ENCODE measurements at places on chromosomes 11 and 22. TPM values are rescaled to one million over a fixed set of nuclear protein-coding genes. Genes with fewer than 3 reads are reported as not detected.

- no peak for DNase-seq
Measured at GRCh38 chr11:133830931-133831907, 14.1 kb downstream of the SPATA19 start.

- no peak for DNase-seq
Measured at GRCh38 chr22:25014896-25015755, 62.6 kb downstream of the KIAA1671 start.

DNA sequence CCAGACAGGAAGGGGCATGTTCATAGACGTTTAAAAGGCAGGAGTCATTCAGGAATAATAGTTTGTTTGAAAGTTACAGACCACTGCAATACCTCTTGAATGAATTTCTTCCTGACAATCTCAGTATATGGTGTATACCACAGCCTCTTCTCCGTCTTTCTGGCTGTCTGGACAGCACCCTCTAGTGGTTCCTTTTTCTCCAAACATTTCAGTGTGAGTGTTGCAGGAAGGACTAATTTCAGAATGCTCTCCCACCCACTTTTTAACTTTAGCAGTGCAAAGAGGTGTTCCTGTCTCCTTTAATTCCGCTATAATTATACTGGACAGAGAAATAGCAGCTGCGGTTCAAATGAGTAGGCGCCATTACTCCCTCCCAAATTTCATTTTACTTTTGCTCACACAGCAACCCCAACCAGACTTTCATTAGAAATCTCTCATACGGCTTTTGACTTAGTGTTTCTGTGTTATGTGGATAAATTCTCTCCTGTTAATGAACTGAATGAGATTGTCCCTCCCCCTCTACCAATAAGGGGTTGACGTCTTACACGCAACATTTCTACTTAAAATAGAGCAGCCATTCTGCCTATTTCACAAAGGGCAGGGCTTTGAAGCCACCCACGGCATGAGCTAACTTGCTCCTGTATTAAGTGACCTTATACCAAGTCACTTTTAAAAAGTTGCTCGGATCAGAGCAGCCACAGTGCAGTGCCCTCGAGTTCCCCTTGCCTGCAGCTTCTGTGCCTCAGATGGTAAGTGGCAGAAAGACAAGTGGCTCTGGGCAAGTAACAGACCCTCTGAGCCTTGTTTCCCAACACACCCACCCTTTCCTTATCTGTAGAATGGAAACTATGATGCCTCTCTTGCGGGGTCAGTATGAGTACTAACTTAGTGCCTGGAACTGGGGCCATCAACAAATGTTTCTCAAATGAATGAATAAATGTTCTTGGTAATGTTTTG is 368.6 kb downstream of the OPCML start:
- DNase-seq, result peak; percentile 30

DNA sequence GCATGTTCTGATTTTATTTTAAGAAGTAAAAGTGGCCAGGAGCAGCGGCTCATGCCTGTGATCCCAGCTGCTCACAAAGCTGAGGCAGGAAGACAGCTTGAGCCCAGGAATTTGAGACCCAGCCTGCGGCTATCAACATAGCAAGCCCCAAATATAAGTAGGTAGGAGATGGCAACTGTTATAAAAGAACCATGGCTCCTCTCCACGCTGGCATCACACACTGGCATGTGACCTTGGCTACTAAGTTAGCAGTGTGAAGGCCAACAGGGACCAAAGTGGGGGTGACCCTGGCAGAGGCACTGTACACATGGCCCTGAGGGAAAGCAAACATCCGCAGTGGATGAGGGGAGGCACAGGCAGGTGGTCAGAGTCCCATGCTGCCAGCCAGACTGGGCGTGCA is 33.0 kb downstream of the TPST2 start:
- DNase-seq, result no peak

DNA sequence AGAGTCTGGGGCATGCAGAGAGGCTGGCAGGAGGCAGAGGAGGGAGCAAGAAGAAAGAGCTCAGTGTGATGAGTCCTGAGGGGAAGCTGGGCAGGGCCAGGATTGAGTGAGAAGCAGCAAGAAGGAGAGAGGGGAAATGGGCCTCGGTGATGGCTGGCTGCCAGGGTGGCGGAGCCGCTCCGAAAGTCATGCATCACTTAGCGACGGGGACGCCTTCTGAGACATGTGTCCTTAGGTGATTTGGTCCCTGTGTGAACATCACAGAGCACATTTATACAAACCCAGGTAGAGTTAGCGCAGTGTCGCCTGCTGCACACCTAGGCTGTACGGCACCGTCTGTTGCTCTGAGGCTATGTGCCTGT is 15.1 kb downstream of the TBC1D22A start:
- DNase-seq, result peak; percentile 56

GRCh38 chr11:30310623-30311022 is 12.3 kb upstream of the ARL14EP start:
- no peak for DNase-seq

GRCh38 chr11:112810951-112811350 is 150.3 kb upstream of the NCAM1 start:
- DNase-seq, result no peak

DNA sequence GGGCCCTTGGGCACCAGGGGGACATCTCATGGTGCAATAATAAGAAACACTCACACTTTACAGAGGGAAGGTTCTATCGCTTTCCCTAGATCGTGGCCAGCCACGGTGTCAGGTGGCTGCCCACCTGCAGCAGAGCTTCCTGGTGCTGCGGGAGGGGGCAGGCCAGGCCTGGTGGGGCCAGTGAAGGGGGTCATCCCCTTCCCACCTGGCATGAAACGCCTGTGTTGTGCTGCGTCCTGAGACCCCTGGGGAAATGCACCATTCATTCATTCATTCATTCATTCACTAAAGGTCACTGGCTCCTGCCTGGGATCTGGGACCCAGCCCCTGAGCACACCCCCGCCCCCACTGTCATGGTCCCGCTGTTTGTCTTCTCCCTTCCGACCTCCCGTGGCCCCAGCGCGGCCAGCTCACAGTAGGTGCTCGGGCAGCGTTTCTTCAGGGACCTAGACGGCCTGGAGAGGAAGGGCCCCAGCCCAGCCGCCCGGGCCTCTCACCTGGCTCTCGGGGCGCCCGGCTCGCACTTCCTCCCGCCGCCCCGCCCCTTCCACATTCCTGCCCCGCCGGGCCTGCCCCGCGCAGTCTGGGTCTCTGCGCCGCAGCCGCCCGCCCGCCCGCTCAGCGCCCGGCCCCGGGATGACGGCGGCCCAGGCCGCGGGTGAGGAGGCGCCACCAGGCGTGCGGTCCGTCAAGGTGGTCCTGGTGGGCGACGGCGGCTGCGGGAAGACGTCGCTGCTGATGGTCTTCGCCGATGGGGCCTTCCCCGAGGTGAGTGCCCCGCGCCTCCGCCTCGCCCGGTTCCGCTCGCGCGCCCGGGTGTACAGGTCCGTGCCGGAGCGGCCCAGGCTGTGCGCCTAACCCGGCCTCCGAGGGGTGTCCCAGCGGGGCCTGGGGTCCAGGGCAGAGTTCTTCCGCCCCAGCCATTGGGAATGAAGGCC is at the start of gene RHOD:
Gene RHOD (plus strand): TSS at position 581 of the 938 bp plus-strand sequence. CDS start 56 bp downstream, at position 637.
- DNase-seq, result no peak

DNA sequence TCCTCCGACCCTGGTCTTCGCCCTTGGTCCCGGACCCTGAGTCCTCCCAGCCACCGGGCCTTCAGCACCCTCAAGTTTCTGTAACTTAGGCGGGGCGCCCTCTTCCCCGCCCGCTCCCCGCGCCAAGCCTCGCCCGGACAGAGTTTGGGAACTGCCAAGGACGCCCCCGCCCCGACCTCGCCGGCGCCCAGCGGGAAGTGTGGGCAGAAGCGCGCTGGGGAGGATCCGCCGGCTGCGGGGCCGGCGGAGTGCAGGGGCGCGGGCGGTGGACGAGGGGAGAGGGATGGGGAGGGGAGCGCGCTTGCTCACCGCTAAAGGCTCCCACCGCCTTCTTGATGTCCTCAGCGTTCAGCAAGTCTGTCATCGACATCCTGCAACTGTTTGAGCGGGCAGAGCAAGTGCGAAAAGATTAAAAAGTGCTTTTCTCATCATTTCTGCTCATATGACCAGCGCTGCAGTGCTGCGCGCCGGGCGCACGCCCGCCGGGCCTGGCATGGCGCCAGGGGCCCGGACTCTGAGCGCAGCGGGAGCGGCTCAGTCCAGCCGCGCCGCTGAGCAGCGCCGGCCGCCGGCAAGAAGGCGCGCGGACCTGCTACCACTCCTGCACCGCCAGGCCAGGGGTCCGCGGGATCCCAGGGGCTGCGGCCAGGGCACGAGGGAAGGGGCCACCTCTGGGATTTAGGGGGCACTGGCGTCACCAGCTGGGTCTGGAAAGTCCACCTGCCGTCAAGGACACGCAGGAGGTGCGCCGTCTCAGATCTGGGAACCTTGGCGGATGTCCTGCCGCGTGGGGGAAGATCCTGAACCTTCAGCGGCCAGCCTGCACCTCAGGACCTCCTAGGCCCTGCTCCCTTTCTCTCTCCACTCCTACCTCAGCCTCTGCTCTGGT is at the start of gene PVALB:
Gene PVALB (minus strand): TSS at position 400 of the 889 bp plus-strand sequence. CDS start 30 bp downstream, at position 370.
- no peak for DNase-seq

- no peak for DNase-seq
Measured at GRCh38 chr11:19756675-19757475, 44.2 kb downstream of the NAV2 start.

DNA sequence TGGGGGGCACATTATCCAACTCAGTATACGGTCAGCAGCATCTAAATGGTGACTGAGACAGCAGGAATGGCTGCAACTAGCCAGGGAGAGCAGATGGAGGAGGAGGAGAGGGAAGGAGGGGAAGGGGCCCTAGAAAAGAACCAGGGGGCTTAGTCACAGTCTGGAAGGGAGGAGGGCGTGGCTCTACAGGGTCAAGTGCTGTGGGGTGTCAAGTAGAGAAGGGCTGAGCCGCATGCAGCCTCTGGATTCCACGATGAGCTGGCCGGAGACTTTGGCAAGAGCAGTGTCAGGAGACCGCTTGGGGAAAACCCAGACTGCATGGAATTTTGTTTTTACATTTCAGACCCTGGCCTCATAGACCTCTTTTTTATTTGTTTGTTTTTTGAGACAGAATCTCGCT is 25.8 kb upstream of the PPFIA1 start:
- DNase-seq, result no peak

GRCh38 chr11:125404157-125404810 is 91.8 kb downstream of the FEZ1 start:
- DNase-seq, result no peak

DNA sequence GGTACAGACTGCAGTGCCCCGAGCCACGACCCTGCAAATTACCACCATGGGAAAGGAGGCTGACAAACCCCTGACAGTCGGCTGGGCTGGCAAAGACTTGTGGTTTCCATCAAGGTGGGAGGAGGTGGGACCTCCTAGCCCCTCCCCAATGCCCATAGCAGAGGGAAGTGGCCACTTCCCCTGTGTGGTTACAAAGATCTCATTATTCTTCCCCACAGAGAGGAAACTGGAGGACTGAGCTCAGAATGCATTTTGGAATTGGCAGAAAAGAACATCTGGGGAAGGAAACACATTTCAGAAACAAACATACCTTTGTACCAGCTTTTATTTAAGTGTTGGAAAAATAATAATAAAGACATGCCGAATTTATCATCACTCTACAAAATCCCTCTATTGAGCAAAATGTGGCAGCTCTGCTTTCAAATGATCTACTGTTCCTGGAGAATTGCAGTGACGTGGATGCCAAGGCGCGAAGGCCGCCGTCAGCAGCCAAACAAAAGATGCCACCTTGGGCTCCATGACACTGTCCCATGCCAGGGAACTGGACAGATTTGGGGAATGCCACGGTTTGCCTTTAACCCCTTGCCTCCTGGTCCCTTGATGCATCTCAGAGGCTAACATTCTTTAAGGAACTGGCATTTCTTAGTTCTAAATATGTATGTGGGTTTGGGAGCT is 169.6 kb downstream of the CRYBB2 start:
- DNase-seq, result peak; percentile 17

- no peak for DNase-seq
Measured at GRCh38 chr11:10358696-10359095, 53.8 kb downstream of the ADM start.

DNA sequence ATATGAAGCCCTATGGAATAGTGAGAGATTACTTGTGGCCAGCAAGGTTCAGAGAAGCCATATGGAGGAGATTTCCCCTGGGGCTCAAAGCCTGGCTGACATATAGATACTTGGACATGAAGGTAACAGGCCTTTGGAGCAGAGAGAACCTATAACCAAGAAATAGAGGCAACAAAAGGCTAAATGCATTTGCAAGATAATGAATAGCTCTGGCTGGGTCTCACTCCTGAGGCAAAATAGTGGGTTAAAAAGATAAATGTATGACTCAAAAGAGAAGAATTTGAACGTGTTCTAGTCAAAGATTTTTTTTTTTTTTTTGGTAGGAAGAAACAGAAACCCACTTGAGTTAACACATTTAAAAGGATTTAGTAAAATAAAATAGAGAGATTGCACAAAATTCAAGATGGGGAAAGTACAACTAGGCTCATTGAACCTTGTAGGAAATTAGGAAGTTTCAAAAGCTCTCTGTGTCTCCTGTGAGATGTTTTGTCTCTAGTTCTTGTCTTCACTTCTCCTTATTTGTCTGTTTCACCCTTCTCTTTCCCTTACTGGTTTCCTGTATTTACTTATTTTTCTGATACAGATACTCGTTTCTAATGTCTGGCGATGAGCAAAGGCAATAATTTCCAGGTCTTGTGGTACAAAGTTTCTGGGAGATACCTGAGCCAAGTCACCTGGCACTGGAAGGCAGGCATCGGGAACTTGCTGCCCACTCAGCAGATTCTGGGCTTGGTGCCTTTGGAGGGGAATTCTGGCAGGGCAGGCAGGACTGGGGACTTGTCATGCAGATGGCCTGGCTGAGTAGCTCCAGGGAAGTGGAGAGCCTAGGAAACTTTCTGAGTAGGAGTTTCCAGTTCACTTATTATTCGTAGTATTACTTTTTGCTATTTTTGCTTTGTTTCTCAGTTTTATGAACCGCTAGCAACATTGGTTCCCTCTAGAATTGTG is 49.2 kb upstream of the SESN3 start:
- DNase-seq, result peak; percentile 8

ACTN3 gene
- total RNA-seq, result 0.15 TPM

KRTAP5-1 gene
- total RNA-seq, result not detected

C22orf23 gene
- 0.57 TPM for total RNA-seq

C11orf97 gene
- total RNA-seq, result not detected

TUBA8 gene
- total RNA-seq, result 2.0 TPM

HBB gene
- total RNA-seq, result not detected

DRD4 gene
- 3.1 TPM for total RNA-seq

OR5L2 gene
- total RNA-seq, result not detected

STARD10 gene
- 12.1 TPM for total RNA-seq

NRIP3 gene
- total RNA-seq, result not detected

All from OCI-LY7 (cell line).